Motor neuron (in vitro differentiated cells): ENCODE measurements at places on chromosomes 3 and 15. TPM values are rescaled to one million over a fixed set of nuclear protein-coding genes. Genes with fewer than 3 reads are reported as not detected.

DNA sequence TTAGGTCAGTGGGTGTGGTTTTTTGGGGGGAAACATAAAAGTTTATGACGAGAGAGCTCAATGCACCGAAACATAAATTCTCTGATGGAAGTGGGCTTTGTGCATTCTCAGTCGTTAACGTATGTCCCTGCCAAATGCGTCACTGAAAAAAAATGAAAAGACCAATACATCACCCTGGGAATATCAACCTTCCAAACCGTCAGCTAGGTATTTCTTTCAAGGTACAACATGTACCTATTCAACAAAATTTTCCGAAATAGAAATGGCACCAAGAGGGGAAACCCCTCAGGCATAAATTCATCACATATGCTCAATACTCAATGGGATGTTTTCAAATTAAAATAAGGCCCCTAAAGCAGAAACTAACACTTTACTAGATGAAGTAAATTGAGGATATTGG, 266.6 kb upstream of the SUCLG2 start:
- ATAC-seq = no peak

GRCh38 chr15:78752492-78753358, 58.5 kb downstream of the ADAMTS7 start:
- no peak for ATAC-seq

DNA sequence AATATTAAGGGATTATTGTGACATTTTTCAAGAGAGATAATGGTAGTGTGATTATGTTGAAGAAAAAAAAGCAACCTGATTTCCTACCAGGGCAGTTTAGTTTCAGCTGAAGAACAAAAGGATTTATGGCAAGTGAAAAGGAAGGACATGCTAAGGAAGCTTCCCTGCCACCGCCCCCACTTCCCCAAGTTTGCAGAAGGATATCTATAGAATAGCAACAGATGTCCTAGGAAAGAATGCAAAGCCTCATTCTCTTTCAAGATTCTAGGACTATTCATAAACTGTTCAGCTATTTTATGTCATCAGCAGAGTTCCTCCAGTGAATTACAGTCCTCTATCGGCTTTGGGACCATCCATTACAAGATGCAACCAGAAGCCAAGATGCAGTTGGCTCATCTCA, 160.8 kb downstream of the SATB1 start:
- no peak for ATAC-seq

GRCh38 chr3:72250725-72251124, 465.8 kb upstream of the PROK2 start:
- no peak for ATAC-seq

- no peak for ATAC-seq
Observed at GRCh38 chr3:100082714-100083113, 31.6 kb downstream of the FILIP1L start.

DNA sequence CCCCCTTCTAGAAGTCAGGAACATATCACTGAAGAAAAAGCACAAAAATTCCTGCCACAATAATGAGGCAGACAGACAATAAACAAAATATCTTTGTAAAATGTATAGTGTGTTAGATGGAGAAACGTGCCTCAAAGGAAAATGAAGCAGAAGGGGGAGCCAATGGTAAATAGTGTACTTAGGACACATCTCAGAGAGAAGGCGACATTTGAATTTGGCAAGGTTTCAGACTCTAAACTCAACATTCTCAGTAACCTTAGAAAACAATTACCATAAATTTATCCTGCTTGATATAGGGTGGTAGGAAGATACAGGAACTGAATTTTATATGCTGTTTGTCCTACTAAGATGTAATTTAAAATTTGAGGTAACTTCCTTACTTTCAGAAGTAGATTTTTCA, 52.6 kb upstream of the PTX3 start:
- ATAC-seq = no peak

DNA sequence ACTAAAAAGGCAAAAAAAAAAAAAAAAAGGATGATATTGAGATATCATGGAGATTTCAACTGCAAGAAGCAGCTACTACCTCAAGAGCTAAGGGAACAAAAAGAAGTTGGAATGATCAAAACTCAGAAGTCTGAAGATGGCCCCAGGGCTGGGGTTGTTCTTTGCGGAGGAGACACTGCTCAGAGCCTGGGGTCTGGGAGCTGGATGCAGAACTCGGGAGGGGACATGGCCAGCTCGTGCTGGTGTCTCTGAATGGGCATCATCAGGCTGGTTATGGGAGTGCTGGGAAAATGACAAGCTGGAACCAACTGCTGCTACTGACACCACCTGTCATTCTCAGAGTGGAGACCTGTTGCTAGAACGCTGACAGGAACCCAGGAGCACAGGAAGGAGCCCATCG, 14.2 kb upstream of the ADIPOQ start:
- ATAC-seq = no peak

DNA sequence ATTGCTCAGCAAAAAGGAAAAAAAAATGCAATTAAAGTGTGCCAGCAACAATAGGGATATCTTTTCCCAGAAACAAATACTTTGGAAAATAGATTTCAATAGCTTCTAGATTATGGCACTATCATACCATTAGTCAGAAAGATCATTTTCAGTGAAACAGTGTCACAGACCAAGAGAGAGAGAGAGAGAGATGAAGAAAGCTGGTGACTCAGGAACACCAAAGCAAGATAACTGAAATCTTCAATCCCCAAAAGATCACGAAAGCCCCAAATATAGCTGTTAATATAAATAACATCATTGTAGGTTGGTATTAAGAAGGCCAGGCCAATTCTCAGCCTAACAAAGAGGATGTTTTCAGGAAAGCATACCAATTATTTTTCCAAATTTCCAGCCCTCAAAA, 57.4 kb downstream of the ZIC4 start:
- ATAC-seq = no peak

The CCR9 gene
- total RNA-seq = 0.39 and 0.63 TPM in 2 replicates

The MED12L gene
- 8.1 and 9.9 TPM in 2 replicates for total RNA-seq

The SLC6A11 gene
- 1.6 and 1.9 TPM in 2 replicates for total RNA-seq

The GRAMD2A gene
- total RNA-seq = 0.47 and 0.50 TPM in 2 replicates
